ENCODE measurements at places on chromosomes 7 and 10.

GRCh38 chr7:117231047-117231359 lies 91.9 kb downstream of the WNT2 start:
- no peak for DNase-seq

GRCh38 chr10:84938117-84938905 lies 609.9 kb downstream of the CCSER2 start:
- DNase-seq: no peak

- DNase-seq: no peak
Measured at GRCh38 chr10:119263951-119264617, 56.7 kb downstream of the GRK5 start.

DNA sequence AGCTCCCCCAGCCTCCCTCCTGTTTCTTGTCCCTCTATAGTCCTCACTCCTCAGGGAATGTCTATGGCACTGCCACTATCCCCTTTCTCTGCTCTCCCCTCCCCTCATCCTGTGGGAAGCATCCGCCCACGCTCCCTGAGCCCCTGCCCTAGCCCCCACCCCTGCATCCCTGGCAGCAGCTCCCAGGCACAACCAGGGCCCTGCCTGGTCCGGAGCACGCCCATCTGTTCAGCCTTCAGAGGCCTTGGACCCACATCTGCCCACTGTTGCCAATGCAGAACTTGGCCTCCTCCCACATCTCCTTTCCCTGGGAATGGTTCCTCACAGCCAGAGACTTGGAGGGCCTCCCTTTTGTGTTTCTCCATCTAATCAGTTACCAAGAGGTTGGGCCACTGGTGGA lies 20.4 kb upstream of the TBRG4 start:
- DNase-seq: no peak

GRCh38 chr7:150405584-150406311 lies 26.6 kb downstream of the ZNF775 start:
- no peak for DNase-seq

DNA sequence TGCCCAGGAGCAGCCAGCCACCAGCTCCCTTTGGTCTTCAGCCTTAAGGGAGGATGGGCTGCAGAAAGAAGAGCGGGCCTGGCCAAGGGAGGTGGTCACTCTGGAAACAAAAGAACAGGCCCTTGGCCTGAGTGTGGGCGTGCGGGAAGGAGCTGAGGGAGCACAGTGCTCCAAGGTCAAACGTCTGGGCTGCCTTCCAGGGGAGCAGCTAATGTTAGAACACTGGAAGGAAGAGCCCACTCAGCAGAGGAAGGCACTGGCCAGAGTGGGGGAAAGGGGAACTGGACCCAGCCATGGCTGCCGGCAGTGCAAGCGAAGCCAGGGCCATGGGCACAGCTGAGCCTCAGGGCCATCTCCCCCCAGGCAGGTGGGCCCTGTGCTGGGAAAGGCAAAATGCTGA lies 42.7 kb downstream of the FAM53B start:
- no peak for DNase-seq

DNA sequence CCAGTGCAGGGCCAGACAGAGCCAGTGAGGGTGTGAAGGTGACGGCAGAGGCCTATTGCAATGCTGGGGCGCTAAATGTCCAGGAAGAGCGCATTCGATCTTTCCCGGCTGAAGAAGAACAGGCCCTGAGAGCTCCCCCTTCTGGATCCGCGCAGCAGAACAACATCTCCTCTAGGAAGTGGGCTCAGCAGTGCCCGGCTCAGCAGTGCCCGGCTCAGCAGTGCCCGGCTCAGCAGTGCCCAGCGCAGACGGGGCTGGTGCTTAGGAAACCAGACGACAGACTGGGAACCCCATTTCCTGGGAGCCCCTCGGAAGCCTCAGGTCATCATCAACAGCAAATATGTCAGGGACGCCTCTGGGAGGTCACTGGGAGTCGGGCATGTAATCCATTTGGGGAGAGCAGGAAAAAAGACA lies 4.7 kb upstream of the NOS3 start:
- DNase-seq: peak; percentile 41

DNA sequence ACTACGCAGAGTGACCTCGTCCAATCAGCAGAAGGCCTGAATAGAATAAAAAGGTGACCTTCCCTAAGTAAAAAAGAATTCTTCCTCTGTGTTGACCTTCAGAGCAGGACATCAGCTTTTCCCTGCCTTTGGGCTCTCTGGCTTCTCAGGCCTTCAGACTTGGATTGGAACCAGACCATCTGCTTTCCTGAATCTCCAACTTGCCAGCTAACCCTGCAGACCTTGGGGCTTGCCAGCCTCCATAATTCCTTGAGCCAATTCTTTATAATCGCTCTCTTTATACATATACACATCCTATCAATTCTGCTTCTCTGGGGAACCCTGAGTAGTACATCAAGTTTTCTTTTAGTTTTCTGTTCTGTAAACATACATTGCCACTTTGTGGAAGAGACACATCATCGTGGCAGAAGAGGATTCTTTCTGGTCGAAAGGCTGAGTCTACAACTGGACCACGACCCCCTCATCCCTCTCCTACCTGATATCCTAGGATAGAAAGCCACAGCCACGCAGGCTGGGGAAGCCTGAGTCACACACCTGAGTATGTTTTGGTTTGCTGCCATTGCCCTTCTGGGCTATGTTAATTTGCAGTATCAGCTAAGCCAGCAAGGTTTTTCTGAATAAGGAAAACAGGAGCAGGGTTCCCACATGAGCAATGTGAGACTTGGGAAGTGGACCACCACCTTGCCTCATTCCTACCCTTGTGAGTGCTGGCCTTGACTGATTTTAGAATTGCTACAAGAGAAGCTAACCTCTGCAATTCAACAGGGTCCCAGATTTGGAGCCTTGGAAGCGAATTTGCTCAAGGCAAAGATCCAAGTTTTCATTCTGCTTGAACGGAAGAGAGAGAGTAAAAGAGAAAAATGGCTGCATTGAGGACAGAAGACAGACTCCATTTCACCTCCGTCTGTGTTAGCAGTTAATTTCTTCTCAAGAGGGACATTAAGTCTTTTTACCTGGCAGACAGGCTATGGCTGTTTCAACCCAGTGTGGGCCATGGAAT lies 445.2 kb upstream of the FZD8 start:
- no peak for DNase-seq

DNA sequence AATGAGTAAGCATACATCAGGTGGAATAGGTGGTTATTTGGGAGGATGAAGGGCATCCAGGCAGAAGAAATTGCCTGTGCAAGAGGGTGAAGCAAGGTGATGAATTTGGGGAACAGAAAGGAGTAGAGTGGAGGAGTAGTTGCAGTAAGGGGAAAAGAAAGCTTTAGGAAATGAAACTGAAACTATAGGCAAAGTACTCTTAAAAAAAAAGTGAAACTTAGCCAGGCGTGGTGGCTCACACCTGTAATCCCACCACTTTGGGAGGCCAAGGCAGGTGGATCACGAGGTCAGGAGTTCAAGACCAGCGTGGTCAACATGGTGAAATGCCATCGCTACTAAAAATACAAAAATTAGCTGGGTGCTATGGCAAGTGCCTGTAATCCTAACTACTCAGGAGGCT lies 17.6 kb downstream of the NUP205 start:
- DNase-seq: no peak

GRCh38 chr10:118462401-118462800 lies 120.3 kb upstream of the FAM204A start:
- DNase-seq: no peak

GRCh38 chr7:149046416-149046815 lies 18.1 kb upstream of the PDIA4 start:
- DNase-seq: no peak

DNA sequence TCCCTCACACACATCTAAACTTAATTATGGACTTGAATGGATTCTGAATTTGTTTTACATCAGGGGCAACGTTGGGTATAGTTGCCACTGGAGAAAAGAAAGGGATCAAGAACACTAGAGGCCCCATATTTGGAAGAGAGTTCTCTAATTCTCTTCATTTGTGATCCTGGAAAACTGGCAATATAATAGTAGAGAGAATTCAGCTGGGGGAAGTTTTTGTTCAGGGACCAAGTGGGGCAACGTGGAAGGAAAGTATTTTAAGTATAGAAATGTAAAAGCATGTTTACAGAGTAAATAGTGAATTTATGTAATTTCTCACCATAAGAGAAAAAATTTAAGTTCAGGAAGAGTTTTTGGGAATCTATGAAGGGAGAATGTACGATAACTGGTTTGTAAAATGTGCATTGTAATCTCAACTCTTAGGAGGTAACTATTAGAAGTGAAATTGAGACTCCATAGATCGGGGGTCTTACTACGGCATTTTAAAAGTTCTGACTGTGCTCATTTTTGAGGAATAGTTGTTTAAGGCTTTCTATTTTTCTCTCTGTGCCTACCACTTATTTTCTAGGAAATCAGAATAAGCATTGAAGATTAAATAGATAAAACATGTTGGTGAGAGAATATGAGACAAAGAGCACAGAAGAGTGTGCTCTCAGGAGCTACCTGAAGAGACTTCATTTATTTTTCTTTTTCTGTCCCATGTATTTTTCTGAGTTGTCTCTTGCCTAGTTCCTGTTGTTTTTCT lies 3.4 kb downstream of the SDHAF3 start:
- no peak for DNase-seq

DNA sequence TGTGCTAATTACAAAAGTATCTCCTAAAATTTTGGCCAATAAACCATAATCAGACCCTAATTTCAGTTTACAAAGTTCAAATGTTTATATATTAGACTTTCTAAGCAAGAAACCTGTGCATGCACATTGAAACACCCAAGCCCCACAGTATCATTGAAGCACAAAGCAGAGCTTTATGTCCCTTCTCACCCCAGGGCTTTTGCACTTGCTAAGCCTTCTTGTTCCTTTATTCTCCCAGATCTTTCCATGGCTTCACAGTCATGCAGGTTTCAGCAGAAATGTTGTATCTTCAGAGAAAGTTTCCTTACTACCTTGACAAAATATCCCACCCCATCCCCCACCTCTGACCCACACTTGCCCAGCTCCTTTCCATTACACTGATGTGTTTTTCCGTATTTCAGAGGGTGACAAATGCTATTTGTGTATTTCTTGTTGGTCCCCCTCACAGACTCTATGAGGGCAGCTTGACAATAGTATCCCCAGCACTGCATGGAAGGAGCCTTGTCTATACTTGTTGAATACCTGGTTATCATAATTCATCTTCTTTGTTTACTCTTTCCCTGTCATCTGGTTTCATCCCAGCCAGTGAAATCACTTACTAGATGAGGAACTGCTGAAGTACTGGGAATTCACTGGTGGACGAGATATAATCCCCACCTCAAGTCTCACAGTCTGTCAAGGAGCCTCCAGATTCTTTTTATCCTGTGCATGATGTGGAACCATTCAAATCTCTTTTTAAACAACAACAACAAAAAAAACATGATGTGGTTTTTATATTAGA lies 24.0 kb upstream of the PCGF5 start:
- no peak for DNase-seq

GRCh38 chr7:11328309-11328708 lies 354.6 kb downstream of the PHF14 start:
- DNase-seq: no peak

GRCh38 chr10:80170641-80171040 lies 34.7 kb downstream of the ANXA11 start:
- no peak for DNase-seq

DNA sequence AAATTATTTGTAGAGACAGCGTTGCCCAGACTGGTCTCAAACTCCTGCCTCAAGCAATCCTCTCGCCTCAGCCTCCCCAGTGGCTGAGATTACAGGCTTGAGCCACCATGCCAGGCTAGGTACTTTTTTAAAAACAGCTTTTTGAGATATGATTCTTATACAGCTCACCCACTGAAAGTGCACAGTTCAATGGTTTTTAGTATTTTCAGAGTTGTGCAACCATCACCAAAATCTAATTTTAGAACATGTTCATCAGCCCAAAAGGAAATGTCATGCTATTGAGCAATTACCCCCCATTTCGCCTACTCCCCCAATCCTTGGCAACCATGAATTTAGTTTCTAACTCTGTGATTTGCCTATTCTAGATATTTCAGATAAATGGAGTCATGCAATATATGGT lies 73.7 kb downstream of the EVX1 start:
- no peak for DNase-seq

GRCh38 chr7:11436316-11436715 lies 395.7 kb downstream of the THSD7A start:
- no peak for DNase-seq

DNA sequence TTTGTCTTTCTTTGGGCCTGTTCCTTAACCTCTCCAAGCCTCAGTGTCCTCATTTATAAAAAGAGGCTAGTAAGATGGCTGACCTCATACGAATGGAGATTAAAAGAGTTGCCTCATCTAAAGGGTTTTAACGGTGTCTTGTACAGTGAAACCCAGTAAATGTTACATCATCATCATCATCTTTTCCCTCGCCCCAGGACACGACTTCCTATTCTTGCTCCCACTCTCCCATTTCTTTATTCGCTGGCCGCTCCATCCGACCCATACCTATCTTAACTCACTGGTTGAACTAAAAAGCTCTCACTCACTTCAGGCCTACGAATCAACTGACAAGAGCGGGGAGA lies 554 bp downstream of the FRA10AC1 start:
- no peak for DNase-seq

DNA sequence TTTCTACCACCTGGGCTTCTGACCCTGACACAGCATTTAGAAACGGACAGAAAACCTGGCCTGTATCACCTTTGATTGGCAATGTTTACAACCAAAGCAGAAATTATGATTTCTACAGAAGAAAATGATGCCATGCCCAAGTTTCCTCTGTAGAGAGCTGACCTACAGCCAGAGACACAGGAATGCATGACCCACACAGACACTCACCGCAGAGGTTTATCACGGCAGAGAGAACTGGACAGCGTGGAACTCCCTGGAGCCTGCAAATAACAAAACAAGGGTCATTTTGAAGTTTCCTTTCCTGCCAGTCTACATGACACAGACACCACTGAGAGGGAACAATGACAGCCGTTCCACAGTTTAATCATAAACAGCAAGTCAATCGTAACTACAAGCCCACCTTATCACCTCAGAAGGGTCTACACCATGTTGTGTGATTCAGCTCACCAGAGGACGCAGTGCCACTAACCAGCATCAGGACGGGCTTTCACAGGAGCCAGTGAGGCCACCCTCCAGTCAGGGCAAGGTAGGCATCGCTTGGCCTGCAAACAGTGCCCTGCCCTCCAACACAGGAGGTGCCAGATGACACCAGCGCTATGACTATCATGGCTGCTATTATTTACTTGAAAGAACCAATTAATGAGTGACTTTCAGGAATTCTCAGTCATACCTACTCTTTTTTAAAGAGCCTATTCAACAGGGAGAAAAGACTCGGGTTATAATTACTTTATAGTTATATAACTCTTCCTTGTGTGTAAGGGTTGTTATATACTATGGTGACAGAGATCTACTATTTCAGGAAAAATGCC lies 139.9 kb downstream of the TNS3 start:
- no peak for DNase-seq
